ENCODE measurements at places on chromosomes 6 and 20.
A peak's percentile ranks its signal among the peaks of the same experiment; 100 is the strongest.

- DNase-seq, result no peak
Observed at GRCh38 chr6:129670634-129671033, 39.3 kb downstream of the ARHGAP18 start.

- no peak for DNase-seq
Observed at GRCh38 chr6:159042003-159042825, 2.6 kb downstream of the TAGAP start.

DNA sequence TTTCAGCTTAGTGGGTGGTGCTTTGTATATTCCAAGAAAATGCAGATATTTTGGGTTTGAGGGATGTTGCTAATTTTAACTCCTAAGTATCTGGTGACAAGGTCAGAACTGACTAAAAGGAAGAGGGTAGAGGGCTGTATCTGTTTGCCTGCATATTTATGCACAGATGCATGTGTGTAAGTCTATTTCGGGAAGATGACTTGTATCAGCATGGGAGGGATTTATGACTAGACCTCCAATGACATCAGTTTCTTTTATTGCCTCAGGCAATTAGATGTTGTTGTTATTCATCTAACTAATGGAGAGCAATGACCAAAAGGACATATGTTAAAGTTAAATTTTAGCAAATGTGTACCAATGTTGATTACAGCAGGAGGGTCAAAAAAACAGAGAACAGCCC, 734.3 kb downstream of the QKI start:
- DNase-seq, result peak; percentile 28

DNA sequence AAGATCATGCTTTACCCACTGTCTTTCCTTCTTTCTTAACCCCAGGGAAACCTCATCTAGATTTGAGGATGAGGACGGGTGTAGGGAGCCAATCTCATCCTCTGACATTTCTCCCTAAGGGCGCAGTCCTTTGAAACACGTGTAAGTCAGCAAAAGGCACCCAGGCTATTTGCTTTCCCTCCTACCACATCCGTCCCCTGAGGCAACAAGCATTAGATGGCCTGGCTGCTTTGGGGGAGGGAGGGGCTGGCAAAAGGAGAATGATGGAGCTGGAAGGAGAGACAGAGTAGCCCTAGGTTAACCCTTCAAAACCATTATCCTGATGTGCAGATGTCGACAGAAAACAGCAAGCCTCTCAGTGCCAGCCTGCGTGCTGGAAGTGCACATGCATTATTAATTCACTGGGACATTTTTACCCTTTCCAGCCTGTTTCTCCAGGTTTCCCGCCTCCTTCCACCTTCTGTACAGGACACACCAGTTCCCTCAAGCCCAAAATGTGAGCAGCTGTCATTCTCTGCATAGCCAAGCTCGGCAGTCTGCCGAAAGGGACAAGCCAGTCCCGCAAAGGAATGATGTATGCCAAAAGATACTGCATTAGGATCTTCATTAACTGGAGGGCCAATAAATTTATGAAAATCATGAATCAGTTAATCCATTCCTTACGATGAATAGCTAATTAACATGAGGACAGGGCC, 547.2 kb downstream of the CD83 start:
- no peak for DNase-seq

DNA sequence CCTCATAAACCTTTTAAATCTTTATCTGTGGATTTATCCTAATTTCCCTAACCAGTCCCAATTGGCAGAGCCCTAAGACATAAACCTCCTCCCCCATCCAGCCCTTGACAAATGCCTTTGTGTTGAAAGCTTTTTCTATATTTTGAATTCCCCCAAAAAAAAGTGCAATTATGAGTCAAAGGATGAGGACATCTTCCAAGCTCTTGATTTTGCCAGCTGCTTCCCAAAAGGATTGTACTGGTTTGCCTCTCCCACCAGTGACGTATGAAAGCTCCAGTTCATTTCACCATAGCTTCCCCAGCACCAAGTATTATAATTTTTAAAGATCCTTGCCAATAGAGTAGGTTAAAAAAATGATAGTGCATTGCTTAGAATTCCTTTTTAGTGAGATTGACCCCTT, 38.9 kb downstream of the SIRPA start:
- DNase-seq, result peak; percentile 52

GRCh38 chr20:17431621-17432364, 99.4 kb downstream of the BFSP1 start:
- DNase-seq, result peak; percentile 40

GRCh38 chr20:959996-960615, 42.0 kb downstream of the RSPO4 start:
- no peak for DNase-seq

DNA sequence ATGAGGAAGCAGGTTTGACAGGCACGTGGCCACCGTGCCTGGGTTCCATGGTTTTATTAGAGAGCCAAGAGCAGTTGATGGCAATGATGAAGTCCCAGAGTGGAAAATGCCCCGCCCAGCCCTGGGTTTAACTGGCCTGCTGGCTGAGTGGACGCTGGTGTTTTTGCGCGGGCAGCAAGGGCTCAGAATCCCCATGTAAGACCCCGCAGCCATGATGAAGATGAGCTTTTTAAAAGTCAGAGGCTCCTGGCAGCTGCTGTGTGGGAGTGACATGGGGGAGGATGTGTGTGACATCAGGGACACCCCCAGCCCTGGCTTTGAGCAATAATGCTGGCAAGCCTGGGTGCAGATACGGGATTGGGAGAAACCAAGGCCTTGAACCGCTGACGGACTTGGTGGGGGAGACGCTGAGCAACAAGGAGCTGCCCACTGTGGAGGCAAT, 33.0 kb upstream of the SLCO4A1 start:
- no peak for DNase-seq

- no peak for DNase-seq
Observed at GRCh38 chr6:119476024-119476423, 126.5 kb upstream of the MAN1A1 start.

DNA sequence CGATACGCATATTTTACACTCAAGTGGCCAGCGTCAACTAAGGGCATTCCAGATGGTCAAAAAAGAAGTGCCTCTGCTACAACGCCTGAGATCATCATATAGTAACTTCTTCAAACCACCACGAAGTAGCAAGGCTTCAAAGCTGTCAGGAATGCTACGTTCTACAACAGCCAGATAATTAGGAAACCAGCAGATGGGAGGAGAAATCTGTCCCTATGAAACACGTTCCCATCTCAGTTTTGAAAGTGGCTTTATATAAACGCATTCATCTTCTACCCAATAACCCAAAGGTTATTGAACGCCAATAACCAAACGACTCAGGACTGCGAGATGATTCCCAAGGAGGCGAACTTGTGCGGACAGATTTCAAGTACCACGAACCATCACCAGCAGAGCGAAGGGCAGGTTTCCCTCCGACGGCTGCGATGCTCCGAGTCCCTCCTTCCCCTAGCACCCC, 1.2 kb downstream of the ABHD12 start:
- no peak for DNase-seq

DNA sequence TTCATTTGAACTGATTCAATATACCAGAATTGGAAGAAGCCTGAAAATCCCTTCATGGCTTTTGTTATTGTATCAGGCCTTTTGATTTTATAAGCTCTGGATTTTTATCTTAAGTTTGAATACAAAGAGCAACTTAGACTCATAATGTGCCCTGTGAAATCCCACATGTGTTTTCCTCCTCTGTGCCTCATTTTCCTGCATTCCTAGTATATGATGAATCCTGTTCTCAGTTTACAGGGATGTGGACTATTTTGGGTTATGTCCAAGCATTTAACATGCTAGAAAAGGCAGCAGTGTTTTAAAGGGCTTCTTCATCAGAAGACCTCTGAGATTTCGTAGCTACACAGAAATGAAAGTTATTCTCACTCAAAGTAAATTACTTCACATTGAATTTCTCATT, 455.0 kb downstream of the RFPL4B start:
- peak; percentile 95 for DNase-seq

DNA sequence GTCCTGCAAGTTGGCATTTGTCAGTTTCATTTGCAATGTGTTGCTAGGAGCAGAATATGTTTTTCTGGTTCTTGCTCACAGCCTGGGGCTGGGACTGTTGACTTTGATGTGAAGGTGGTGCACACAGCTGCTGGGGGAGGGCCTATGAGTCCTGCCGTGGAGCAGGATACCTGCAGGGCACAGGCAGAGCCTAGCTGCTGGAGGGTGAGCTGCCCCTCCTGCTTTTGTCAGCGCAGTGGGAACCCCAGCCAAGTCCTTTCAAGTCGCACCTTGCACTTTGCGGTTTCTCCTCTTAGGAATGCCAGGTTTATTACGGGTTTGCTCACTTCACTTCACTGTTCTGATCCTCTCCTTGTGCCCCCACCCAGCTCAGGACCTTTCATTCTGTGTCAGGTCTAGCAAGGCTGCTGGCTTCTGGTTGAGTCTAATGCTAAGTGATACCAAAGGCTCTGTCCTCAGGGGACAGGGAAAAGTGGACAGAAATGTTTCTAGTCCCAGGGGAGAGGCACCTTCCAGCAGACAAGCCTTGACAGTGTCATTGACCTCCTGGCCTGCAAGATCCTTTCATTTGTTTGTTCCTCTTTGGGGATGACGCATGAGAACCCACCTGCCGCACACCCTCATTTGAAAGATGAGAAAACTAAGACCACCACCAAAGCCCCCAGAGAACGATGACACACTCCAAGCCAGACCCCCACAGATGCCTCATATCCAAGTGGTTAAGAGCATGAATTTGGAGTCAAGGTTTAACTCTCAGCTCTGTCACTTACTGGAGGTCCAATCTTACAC, 2.7 kb upstream of the SPO11 start:
- DNase-seq, result no peak

GRCh38 chr20:1341561-1342265, 12.8 kb upstream of the SDCBP2 start:
- no peak for DNase-seq

GRCh38 chr6:161270116-161270515, 3.7 kb downstream of the AGPAT4 start:
- DNase-seq, result no peak

DNA sequence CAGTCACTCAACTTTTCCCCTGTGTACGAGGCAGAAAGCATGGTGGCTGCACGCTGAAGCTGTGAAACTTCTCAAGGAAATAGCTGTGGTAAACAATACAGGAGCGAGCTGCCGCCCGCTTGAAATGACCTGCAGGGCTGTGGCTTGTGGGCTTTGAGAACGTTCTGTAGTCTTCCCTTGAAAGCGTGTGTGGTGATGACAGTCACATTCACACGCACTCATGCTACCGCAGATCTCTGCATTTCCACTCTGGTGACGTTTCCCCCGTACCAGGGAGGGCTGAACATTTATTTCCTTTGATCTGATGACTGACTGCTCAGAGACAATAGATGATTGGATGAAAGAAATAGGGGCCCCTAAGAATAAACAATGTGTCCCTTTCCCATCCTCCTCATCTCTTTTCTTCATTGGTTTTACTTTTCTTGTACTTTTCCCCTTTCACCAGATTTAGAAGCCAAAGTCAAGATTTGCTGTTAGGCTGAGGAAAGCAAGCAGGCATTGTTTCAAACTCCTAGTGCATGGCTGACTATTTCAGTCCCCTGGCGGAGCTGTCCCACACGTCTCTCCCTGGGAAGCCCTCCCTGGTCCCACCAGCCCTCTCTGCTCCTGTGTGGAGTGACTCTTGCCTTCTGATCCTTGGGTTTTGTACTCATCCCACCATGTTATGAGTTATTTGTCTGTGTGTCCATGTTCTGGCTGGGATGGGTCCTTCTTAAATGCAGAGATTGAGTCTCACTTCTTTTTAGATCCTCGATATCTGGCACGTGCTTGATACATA, 3.9 kb downstream of the SYTL3 start:
- DNase-seq, result no peak

- no peak for DNase-seq
Observed at GRCh38 chr20:36491901-36492617, 49.3 kb upstream of the MYL9 start.

GRCh38 chr6:41367700-41368099, 32.3 kb downstream of the NCR2 start:
- DNase-seq, result peak; percentile 27

GRCh38 chr6:44265722-44266233, 427 bp upstream of the NFKBIE start:
- DNase-seq, result no peak

DNA sequence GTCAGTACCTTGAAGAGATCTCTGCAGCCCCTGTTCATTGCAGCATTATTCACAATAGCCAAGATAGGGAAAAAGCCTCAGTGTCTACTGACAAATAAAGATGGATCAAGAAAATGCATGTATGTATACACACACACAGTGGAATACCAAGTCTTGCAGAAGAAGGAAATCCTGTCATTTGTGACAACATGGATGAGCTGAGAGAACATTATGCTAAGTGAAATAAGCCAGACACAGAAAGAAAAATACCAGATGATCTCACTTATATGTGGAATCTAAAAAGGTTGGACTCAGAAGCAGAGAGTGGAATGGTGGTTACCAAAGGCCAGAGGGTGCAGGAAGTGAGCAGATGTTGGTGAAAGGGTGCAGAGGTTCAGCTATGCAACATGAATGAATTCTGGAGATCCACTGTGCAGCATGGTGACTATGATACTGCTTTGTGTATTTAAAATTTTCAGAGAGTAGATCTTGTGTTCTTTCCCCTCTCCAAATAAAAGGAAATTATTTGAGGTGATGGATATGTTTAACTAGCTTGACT, 11.0 kb upstream of the SLC22A1 start:
- DNase-seq, result no peak

- DNase-seq, result no peak
Observed at GRCh38 chr20:47243532-47244305, 112.8 kb downstream of the ZMYND8 start.

DNA sequence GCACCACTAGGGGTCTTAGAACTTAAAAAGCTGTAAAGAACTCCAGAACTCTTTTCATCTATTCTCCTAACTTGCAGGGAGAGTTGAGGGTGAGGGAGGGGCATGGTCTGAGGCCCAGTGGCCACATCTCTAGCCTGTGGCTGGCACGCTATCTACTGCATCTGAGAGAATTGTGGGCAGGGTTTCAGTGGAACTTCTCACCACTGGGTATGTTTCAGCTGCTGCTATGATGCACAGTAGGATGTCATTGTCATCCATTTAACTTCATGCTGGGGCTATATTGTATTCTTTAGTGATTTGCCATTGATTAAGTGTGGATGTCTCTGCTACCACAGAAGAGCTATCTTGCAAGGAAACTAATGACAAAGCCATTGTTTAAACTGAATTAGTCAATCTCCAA, 4.5 kb downstream of the TMEM14A start:
- no peak for DNase-seq

GRCh38 chr20:5230544-5230943, 86.2 kb downstream of the PROKR2 start:
- DNase-seq, result no peak

DNA sequence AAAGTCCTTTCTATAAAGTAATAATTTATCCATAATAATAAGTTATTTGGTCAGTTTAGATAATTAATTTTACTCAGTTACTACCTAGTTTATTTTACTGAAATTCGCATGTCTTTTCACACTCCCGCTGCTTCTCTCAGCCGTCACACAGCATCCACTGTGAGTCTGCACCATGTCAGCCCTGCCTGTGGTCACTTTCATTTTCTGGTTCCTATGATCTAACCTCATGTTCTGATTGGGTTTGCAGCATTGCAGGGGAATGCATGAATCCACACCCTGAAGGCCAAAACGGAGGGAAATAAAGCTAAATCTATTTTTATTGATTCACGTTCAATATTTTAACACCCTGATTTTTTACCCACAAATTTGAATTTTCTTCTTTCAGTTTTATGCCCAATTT, 47.4 kb downstream of the PDE10A start:
- DNase-seq, result no peak
